Activated CD4-positive, alpha-beta T cell treated with anti-CD3 and anti-CD28 coated beads, Interleukin-2, amount 50 U/mL, for 16 hours (primary cell): ENCODE measurements at places on chromosomes 11 and 22.
A peak's percentile ranks its signal among the peaks of the same experiment; 100 is the strongest.

GRCh38 chr11:90373971-90374370 is 151.1 kb upstream of the CHORDC1 start:
- DNase-seq = no peak

- DNase-seq = no peak
These were observed 23.8 kb downstream of the NPTXR start for GRCh38 chr22:38820020-38820419.

DNA sequence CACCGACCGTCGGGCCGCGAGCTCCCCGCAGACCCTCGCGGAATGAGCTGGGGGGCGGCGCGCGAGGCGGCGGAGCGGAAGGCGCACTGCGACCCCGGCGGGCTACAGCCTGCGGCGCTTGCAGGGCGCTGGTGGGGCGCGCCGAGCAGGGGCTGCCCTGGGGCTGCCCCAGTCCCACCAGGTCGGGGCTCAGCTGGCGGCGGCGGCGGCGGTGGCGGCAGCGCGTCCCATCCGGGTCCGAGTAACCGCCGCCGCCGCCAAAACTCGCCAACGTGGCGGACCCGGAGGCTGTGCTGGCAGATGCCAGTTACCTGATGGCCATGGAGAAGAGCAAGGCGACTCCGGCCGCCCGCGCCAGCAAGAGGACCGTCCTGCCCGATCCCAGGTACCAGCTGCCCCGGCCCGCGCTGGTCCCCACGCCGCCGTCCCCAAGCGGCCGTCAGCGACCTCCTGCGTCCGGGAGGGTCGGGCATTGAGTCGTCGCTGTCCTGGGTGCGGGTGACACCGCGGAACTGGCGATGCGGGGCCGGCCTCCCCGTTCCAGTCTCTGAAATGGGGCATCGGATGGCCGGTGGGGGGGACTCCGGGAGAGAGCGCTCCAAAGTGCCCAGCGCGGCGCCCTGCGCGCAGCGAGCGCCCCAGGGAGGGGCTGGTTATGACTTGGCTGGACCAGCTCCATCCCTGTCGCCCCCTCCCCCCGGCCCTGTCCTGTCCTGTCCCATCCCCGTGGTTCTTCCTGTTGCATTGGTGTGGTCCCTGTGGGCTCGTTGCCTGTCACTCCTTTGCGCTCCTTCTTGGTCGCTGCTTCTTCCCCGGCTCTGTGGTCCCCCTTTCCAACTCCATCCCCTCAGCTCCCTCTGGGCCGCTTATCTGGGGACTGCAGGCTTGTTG is 63.5 kb downstream of the CRYBB2 start:
- DNase-seq = no peak

DNA sequence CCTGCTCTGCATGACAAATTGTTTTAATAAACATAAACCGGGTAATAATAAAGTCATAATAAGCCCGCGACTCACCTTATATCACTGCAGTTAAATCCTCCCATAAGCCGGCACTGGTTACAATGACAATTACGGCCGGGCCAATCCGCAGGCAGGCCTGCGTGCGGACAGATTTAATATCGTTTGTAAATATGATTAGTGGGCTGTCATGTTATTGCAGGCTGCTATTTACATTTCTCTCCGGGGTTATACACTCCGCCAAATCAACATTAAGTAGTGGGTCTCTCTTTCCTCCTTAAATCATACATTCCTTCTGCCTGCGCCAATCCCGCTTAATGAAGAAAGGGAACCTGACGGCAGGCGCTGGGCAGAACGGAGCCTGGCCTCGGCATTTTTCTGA is 51.8 kb upstream of the LMO1 start:
- DNase-seq = no peak

DNA sequence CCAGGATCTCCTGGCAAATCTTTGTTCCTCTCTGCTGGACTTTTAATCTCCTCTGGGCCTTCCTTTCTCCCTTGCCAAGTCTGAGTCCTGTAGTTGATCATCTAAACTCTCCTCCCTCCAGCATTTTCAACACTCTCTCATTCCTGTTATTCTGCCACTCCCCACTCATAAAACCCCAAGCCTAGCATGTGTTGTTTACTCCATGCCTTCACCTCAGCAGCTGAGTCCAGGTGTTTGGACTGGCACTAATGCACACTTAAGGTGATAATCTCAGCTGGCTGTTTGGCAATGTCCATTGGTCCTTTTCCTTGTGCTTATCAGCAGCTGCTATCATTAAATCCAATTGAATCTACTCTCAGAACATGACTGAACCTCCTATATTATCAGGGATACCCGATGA is 876.8 kb upstream of the TENM4 start:
- DNase-seq = no peak

DNA sequence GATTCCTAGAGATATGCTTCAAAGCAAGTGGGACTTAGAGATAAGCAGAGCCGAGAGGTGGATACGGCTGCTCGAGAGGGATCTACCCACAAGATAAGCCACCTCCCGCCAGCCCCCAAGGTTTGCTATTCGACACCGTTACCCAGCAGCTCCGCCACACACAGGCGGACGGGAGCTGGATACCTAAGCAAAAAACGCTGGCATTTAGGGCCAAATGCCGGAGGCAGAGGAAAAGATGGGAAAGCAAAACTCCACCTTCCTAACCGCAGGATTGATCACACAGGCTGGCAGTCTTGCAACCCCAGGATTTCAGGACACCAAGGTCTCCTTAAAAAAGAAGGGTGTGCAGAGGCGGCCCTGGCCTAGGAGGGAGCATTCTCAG is 709 bp downstream of the FTH1 start:
- peak; percentile 30 for DNase-seq

- no peak for DNase-seq
These were observed 64.4 kb downstream of the CD82 start for GRCh38 chr11:44629732-44630345.

DNA sequence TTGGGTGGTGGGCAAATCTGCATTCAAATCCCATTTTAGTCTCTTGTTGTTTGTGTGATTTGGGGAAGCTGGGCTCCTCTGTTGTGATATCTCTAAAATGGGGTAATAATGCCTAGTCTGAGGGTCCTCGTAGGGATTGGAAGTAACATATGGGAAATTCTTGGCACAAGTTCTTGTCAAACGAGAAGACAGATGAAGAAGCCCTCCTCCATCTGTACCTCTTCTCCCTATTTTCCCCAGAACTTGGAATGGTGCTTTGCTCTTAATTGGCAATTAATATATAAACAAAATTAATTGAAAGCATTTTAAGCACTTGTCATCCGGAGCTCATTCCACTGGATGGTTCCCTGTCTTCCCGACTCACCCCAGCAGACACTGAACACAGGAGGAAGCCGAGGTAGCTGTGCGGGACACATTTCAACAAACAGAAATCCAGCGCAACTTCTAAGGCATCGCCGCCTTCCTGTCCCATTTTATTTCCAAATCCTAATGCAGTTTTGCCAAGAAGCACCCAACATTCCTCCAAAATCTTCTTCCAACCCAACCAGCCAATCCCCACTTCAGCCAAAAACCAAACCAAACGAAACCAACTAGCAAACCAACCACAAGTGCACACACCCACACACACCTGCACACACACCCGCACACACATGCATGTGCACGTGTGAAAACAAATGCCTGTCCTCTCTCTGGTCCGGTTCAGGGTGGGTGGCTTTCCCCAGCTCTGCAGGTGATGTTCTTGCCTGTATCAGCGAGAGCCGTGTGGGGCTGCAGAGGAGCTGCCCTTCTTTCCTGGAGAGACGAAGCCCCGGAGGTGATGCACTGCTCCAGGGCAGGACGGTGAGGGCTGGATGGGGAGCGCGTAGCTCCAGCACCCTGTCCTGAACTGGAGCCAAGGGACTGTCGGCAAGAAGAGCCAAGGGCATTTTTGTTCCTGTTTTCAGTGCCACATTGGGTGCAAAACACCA is 100.8 kb upstream of the B3GAT1 start:
- DNase-seq = no peak

DNA sequence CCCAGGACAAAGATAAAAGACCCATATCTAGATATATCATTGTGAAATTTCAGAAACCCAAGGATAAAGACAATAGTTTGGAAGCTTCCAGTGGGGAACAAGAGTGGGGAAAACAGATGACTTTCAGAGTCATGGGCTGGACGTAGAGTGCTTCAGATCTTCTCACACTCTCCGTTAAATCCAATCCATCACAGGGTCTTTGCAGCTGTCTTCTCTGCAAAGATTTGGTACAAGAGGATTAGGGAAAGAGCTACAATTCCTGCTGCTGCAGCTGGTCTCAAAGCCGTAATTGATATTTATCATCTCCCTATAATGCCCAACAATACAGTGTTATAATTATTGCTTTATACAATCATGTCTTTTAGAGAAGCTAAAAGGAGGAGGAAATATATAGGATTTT is 63.4 kb upstream of the CLPB start:
- no peak for DNase-seq

DNA sequence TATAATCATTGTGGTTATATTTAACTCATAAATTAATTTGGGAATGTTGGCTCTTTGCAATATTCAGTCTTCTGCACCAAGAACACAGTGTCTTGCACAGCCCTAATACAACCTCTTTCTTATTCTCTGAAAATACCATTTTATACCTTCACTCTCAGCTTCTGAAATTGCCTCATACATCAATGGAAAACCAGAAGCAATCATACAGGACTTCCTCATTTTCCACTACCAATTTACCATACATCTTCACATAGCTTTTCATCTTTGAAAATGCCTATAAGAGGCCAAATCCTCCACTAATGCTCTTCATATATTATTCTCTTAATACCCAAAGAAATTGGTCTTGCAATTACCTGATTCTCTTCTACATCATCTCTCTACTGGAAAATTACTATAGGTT is 4.3 kb upstream of the OR2AG1 start:
- DNase-seq = no peak

- DNase-seq = no peak
These were observed 52.8 kb downstream of the BCR start for GRCh38 chr22:23233084-23233531.

GRCh38 chr11:59119826-59120225 is 12.8 kb downstream of the FAM111B start:
- DNase-seq = no peak

GRCh38 chr11:87322568-87322967 is 284.8 kb downstream of the TMEM135 start:
- no peak for DNase-seq

- no peak for DNase-seq
These were observed 105.3 kb upstream of the KIRREL3 start for GRCh38 chr11:127105593-127106541.

- DNase-seq = no peak
These were observed 31.5 kb upstream of the CAT start for GRCh38 chr11:34407121-34407813.

DNA sequence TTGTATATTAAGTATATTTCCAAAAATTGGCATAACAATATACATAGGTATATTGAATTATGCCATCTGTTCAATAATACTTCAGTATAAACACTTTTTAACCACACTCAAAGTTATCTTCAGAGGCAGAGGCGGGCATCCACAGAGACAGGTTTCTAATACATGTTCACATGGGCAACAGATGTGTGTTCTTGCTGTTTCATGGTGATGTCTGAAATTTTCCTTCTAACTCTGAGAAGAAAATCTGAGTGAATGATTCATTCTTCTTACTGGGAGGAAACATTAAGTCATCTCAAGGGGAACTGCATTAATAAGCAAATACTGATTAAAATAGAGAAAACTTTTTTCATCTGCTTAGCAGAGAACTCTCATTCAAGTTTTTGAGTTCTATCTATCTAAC is 1074.5 kb downstream of the LRRC4C start:
- DNase-seq = no peak

- DNase-seq = no peak
These were observed 22.3 kb downstream of the ARHGAP1 start for GRCh38 chr11:46677991-46678740.

- no peak for DNase-seq
These were observed 19.2 kb downstream of the CELF1 start for GRCh38 chr11:47533690-47534151.

GRCh38 chr11:120289426-120289825 is 35.7 kb upstream of the TLCD5 start:
- DNase-seq = no peak

- no peak for DNase-seq
These were observed 2.0 kb downstream of the DUSP8 start for GRCh38 chr11:1570001-1570453.

GRCh38 chr11:13875643-13876042 is 86.9 kb upstream of the SPON1 start:
- no peak for DNase-seq

- no peak for DNase-seq
These were observed 165.4 kb downstream of the FEZ1 start for GRCh38 chr11:125330462-125331325.

GRCh38 chr11:43997022-43997660 is 50.6 kb upstream of the ACCSL start:
- no peak for DNase-seq

GRCh38 chr11:95877291-95877690 is 46.6 kb downstream of the MTMR2 start:
- DNase-seq = peak; percentile 14

GRCh38 chr11:95267601-95268213 is 36.7 kb upstream of the SESN3 start:
- no peak for DNase-seq
